Panc1 (cell line): ENCODE measurements at places on chromosomes 2 and 18.

- no peak for DNase-seq
These were observed 31.3 kb upstream of the TMEM131 start for GRCh38 chr2:98026927-98027522.

- DNase-seq = no peak
These were observed 1035.1 kb upstream of the SLC39A10 start for GRCh38 chr2:194621945-194622344.

DNA sequence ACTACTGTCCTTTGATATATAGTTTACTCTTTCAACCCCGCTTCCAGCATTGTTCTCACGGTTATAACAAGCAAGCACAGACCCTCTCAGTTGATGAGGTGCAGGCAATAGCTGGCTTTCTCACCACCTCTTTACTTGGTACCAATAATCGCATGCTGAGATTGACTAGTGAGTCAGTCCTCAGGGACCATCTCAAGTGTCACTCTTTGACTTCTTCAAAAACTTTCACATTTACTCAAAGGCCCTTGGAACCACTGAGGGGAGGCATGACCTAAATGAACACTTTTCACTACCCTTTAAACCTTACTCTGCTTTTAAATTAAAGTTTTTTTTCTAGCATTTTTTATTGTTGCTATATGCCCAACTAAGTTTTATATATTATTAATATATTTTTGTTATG is 101.8 kb downstream of the DAW1 start:
- no peak for DNase-seq

DNA sequence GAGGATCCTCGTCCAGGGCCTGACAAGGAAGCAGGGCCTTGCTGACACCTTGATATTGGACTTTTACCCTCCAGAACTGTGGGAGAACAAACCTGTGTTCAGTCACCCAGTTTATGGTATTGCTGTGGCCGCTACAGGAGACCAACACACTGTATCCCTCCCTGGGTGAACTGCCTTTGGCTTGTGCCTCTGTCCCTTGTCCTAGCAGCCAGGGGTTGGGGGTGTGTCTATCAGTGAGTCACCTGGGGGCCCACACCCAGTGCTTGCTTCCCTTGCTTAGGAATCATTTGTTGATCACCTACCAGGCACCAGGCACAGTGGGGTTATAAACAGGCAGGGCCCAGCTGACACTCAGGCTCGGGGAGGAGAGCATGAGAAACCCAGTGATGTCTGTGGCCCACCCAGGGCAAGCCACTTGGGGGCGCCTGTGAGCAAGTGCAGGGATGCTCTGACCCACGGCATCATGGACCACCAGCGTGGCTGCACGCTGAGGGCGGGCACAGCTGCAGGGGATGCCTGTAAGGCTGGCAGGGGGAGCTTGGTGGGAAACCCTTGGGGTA is 17.1 kb downstream of the TMEM185B start:
- DNase-seq = no peak

GRCh38 chr2:100320547-100321178 is 1.6 kb downstream of the LONRF2 start:
- DNase-seq = no peak

DNA sequence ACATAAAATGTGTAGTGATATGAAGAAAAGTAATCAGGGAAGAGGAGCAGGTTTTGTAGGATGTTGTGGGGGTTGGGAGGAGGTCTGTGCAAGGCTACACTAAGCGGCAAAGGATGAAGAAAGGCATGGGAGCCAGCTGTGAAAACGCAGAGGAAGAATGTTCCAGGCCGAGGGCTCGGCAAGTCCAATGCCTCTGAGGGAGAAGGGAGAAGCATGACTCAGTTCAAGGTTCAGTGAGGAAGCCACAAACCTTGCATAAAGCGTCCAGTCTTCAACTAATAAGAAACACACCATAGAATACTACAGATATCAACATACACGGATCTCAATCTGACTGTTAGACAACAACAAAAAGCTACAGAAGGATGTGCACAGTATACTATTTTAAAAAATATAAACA is 16.2 kb downstream of the EPB41L3 start:
- no peak for DNase-seq
